ENCODE measurements at places on chromosomes 7 and 10.
A peak's percentile ranks its signal among the peaks of the same experiment; 100 is the strongest.

DNA sequence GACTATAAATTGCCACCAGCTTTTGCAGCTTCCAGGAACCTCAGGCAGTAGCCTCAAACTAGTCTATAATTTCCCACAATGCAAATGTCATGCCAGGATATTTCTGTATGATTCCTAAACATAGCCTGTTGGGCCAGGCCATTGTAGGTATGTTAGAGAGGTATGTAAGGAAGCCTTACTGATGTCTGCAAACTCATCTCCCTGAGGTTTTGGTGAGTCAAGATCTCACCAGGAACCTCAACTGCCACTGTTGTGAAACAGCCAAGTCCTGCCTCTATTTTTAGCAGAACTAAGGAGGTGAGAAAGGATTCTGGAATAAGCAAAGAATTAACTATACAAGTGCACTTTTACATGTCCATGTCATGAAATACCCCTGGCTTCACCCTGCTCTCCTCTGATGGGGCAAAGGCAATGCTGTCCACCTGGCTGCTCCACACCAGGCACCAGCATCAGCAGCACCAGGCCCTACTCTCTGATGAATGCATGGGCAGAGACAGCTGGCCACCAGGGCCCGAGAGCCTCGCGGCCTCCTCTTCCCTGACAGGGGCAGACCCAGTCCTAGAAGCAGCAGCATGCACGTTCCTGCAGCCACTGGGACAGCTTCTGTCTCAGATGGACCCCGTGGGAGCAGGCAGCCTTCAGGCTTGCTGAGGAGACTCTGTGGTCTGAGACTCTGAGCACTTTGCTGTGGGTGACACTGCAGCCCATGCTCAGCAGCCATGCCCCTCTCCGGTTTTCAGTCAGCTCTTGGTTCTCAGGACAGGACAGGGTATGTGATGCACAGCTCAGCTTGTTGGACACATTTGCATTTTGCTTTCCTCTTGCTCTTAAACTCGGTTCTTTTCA, 147.3 kb downstream of the ZMYND11 start:
- DNase-seq = no peak

DNA sequence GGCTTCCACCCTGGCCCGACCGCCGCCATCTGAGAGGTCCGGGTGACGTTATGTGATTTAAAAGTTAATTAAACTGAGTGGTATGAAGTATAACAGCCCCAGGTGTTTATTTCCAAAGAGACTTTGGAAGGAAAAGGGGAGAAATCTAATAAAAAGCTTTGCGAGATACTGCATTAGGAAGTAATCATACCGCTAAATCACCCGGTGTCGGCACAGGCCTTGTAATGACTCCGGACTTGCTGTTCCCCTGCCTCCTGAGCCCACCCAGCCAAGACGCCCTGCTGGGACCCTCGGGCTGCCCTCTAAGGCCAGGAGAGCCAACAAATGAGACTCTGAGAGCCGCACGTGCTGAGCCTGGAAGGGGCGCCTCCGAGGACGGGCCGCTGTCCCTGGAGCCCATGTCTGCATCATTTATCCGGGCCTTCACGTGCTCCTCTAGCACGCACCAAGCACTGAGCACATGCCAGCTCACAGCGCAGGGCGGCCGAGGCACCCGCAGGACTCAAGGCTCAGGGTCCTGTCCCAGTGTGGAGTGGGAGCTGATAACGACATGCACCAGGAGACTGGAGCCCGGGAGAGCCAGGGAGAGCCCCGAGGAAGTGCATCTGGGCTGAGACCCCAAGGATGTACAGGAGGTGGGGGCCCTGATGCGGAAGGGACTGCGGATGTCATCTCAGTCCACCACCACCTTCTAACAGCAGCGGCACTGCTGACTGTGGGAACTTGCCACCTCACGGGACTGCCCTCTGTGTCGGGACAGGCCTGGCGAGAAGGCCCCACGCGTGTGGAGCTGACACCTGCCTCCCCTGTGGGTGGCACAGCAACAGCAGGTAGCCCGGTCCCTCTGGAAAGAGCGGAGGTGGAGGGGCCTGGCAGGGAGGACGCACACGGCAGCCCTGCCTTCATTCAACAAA, 182.7 kb downstream of the ELFN1 start:
- no peak for DNase-seq

- no peak for DNase-seq
These were observed 92.4 kb upstream of the SGCE start for GRCh38 chr7:94748376-94748775.

- no peak for DNase-seq
These were observed 20.8 kb downstream of the OGDHL start for GRCh38 chr10:49741108-49741995.

DNA sequence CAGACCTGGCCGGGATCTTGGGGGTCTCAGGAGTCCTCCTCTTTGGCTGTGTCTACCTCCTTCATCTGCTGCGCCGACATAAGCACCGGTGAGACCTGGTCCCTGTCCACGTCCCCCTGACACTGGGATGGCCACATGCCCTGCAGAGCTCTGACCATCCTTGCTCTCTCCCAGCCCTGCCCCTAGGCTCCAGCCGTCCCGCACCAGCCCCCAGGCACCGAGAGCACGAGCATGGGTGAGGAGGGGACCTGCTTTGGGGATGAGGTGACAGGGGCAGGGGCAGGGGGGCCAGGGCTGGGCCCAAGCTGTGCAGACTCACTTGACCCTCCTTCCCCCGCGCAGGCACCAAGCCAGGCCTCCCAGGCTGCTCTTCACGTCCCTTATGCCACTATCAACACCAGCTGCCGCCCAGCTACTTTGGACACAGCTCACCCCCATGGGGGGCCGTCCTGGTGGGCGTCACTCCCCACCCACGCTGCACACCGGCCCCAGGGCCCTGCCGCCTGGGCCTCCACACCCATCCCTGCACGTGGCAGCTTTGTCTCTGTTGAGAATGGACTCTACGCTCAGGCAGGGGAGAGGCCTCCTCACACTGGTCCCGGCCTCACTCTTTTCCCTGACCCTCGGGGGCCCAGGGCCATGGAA, 959 bp downstream of the PVRIG start:
- DNase-seq = no peak

DNA sequence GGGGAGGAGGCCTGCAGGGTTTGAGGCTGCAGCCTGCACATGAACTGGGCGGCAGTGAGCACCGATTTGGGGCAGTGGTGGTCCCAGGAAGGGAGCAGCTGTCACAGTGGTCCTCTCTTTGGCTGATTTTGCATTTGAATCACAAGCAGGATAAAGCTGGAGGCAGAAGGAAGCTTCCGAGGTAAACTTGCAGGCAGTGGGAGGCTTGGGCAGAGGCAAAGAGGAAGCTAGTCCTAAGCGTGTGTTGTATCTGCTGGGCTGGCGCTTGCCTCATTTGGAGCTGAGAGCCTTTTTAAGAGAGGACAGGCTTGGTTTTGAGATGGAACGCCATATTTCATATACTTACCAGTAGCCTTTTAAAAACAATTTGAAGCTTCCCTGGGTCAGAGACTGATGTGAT, 177.2 kb upstream of the PODXL start:
- DNase-seq = no peak

GRCh38 chr7:27113991-27114769, 11.7 kb upstream of the HOXA2 start:
- peak; percentile 82 for DNase-seq

GRCh38 chr10:71267508-71268240, 51.4 kb upstream of the SLC29A3 start:
- DNase-seq = no peak

- no peak for DNase-seq
These were observed 665.3 kb upstream of the IGFBP3 start for GRCh38 chr7:46586406-46586805.

DNA sequence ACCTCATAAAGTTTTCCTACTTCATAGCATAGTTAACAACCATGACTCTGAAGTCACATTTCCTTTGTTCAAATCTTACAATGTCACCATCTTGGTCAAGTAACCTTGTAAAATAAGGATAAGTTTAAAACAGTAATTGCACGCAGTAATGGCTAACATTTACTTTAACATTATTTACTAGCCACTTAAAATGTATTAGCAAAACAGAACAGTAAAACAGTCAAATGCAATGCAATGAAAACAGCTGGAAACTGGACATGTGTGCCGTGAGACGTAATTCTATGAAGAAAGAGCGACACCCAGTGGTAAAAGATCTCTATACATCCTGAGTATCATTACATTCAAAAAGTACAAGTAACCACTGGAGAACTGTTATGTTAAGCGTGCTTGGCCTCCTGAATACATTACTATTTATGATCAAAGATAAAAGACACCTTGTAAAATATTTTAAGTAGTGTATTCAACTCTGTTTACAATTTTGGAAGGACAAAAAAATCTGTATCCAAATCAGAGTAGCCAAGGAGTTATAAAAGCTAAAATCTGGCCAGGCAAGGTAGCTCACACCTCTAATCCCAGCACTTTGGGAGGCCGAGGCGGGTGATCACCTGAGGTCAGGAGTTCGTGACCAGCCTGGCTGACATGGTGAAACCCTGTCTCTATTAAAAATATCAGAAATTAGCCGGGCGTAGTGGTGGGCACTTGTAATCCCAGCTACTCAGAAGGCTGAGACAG, 27.2 kb downstream of the ATE1 start:
- peak; percentile 43 for DNase-seq

- peak; percentile 33 for DNase-seq
These were observed 43.6 kb upstream of the CDK14 start for GRCh38 chr7:90552521-90552920.

DNA sequence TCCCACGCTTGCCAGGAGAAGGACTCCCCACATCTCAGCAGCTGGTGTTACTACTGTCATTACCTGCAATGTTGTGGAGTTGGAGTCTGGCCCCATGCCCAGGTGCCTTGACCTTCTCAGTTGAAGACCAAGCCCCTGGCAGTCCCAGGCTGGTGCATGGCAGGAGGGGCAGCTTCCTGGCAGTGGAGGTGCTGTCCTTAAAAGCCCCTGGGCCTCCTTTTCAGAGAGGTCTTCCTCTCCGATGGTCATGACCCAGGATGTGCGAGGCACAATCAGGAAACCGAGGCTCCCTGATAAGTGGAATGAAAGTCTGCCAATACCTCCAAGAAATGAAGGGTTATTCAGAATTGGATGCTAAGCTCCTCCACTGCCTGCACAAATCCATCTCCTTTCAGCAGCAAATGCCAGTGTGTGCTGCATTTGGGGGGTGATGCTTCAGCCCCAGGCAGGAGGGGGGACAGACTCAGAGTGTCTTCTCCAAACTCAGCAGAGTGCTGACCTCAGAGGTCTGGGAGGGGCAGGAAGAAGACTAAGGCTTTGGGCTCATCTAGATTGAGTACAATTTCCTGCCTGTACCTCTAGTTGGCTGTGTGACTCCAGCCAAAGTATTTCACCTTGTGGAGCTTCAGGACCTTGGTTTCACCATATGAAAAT, 97.0 kb upstream of the DDC start:
- no peak for DNase-seq

DNA sequence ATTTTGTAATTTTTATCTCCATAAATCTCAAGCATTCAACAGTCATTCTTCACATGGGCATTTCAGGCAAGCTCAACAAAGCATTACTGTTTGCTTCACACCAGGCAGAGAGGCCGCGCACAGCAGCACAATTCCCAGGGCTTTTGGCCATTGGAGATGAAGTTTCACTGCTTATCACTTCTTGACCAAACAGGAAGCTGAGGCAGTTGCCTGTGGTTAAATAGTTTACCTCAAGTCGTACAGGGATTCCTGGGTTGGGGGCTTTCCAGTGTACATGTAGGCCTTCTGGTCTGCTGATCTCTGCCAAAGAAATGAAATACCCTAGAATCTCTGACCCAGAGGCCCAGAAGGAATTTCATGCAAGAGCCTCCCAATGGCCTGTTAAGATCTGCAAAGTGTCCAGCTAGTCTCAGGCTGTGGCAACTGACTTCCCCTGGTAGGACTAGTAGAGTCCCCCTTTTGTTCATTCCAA, 11.2 kb upstream of the PRDX3 start:
- DNase-seq = peak; percentile 63

DNA sequence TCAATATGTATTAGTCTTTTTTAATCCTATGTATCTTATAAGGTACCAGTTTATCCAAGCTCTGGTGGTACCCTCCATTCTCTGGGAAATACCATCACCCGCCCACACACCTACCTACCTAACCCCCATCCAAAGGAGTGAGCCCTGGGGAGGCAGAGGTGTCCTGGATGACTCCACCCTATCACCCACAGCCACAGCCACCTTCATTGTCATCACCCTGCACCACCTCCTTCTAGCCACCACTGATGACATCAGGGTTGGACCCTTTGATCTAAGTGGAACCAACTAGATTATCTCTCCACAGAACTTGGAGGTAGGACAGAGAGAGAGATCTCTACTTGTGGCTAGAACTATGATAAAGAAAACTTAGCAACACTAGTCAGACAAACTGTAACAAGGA, 259.4 kb downstream of the PARD3 start:
- no peak for DNase-seq

DNA sequence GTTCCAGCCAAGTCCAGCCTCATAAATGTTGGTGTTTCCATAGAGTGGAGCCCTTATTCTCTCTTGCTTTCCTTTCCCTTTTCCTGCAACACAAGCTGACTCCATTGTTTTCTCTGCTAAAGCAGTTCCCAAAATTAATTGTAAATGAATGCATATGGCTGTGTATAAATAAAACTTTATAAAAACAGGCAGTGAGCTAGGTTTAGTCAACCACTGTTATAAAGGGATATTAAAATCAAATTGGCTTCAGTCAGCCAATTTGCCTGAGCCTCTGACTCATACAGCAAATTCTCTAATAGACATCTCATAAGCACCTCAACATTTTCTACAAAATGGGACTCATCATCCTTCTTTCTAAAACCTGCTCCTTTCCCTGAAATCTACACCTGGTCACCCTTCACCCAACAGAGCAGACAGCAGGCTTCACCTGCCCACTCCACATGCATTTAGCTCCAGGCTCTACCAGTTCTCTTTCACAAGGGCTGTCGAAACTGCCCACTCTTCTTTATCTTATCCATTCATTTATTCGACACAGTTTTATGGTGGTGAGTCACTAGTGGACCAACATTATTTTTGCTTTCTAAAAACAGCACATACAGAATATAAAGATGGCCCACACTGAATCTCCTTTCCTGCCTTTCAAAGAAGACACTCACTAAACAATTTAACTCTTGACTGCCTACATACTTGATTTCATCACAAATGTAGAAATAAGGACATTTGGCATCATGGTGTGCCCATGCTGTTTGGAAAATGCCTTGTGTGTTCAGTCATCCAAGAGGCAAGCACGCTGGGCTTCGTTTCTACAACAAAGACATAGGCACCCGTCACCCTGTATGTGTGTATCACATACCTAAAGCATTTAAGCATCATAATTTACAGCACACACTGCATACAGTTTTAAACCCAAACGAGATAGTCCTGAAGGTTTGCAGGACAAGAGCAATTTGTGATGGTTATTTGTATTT, 74.6 kb upstream of the C7orf33 start:
- no peak for DNase-seq

- DNase-seq = peak; percentile 90
These were observed 13.1 kb downstream of the PLCE1 start for GRCh38 chr10:94006591-94007550.

GRCh38 chr7:131628634-131629033, 72.2 kb upstream of the PODXL start:
- DNase-seq = no peak

All from RCC 7860 (cell line).